NCI-H1930 (cell line): ENCODE measurements at places on chromosomes 1 and 21.

DNA sequence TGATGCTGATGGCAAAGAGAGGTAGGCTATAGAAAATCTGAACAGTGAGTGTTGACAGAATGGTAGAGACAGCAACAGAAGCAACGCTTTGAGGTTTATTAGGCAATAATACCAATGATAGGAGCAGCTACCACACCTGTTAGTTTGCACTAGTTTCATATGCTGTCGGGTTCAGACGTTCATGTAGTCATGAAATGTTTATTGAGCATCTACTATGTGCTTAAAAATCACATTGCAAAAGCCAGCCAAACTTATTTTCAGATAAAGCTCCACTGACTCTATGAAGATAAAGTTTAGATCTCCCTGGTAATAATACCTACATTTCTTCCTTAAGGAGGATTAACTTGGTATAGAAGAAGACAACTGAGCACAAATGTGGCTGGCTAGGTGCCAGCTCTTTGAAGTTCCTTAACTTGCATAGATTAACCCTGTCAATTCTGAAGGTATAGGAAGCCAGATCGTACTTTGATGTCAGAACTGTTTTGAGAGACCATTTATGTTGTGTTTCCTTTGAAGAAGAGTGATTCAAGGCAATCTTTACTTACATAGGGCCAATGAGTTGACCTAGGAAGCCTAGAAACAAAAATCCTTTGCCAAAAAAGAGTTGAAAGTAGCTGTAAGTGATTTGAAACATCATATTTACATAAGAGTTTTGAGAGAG is 71.5 kb downstream of the DISP1 start:
- no peak for DNase-seq

- no peak for DNase-seq
Measured at GRCh38 chr1:25022361-25023189, 92.5 kb upstream of the RUNX3 start.

GRCh38 chr1:94110021-94110761 is 10.8 kb downstream of the ABCA4 start:
- no peak for DNase-seq

GRCh38 chr1:183804387-183804786 is 533 bp upstream of the RGL1 start:
- no peak for DNase-seq

DNA sequence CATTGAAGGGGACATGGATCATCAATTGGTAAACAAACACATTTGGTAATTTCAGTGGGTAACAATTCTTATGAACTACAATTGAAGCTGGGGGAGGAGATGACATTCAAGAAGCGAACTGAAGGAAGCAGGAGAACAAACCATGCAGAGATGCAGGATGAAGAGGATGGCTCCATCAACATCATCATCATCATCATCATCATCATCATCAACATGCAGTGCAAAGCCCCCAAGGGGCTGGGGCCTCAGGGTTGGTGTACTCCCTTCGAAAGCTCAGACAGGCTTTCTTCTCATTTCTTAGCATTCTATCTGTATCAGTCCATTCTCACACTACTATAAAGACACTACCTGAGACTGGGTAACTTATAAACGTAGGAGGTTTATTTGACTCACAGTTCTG is 105.8 kb downstream of the DUSP10 start:
- no peak for DNase-seq
